ENCODE measurements at places on chromosomes 6 and 20. TPM values are rescaled to one million over a fixed set of nuclear protein-coding genes. Genes with fewer than 3 reads are reported as not detected.

DNA sequence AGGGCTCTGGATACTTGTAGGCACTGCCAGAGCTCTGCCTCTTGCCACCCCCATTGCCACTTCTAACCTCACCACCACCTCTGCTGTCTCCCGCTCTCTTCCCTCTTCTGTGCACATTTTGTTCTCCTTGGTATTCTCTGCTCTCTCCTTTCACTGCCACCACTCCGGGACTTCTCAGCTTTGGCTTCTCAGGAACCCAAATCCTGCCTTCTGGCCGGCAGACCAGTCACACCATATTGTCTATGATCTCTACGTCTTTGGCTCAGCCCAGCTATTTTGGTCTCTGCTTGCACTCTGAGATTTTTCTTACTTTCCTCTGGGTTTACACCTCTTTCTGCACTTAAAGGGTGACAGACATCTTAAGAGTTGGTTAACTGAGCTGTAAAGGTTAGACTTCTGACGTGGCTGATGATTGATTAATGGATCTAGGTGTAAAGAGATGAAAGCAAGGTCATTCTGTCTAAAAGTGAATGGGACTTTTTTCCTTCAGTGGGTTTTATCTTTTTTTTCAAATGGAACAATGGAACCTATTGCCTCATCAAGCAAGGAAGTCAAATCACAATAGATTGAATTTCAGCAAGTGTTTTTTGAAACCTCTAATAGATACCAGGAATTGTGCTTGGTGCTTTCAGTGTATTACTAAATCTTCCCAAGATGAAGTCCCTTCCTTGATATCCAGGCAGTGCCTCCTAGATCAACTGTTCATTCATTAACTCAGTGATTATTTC, 13.8 kb downstream of the MMP24 start:
- no peak for DNase-seq

DNA sequence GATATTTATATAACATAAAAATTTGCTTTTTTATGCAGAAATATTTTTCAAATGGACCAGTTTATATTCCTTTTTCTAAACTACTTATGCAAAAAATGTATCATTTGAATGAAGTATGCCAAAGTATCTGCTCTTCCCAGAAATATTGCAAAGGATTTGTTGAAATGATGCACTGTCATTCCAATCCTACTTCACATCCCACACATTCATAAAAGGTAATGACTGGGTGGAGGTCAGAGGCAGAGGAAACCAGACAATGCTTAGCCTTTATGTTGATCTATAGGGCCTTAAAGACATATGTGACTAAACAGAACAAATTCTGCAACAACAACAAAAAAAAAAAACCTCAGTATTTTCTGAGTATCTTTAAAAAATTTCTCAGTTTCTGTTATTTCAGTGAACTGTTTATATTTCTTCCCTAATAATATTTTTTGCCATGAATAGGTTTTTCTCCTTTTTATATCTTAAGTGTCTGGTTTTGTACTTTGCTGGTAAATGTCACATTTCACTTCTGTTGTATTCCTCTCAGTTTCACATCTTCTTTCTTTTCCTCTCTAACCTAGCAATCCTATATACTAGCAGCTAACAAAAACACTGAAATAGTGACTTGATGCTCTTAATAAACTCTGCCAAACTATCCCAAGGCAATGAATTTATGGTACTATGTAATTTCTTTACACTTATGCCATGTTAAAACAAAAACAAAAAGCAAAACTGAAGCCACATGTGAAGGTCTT, 374.1 kb downstream of the BCKDHB start:
- DNase-seq: no peak

GRCh38 chr20:21514553-21515251, 838 bp upstream of the NKX2-2 start:
- no peak for DNase-seq

- DNase-seq: no peak
Observed at GRCh38 chr6:11722805-11723631, 55.6 kb downstream of the ADTRP start.

DNA sequence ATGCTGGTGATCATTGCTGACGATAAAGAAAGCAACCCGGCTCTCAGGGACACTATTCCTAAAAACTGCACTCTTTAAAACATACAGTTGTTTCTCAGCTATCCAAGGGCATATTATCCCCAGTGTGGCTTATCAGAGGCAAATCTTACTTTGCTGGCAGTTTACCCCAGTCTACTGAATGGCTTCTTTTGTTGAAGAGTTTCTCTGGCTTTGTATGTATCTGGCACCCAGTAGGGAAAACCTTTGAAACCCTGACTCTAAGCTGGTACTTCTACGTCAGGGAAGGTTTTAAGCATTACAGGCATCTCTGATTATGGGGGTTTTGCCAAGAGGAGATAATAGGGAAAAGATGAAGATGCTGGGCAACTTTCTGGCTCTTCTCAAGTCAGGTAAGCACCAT, 637.6 kb upstream of the CHD6 start:
- DNase-seq: no peak

- DNase-seq: no peak
Observed at GRCh38 chr6:129032602-129033001, 149.7 kb downstream of the LAMA2 start.

DNA sequence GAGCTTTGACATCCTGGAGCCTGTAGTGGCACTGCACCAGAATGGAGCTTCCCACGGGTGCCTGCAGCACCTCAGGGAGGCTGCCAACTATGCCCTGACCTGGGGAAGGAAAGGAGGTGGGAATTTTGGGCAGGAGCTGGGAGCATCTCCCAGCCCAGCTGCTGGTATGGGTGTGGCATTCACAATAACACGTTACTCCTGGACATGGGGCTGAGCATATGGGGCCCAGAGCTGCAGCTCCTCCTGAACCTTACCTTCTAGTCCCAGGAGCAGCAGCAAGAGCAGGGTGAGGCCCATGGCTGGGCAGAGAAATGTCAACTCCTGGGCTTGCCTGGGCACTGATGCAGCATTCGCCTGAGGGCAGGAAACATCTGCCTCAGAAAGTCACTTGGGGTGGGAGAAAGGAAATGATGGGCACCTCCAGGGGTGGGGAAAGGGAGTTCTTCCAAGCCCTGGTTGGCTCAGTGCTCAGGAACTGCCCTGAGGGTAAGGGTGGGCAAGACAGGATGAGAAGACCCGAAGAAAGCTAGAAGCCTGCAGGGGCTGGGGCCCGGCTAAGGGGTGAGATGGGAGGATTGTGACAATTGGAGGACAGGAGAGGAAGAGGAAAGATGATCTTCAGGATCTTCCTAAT, at the start of gene TREML1:
Gene TREML1, minus strand, starts transcription at position 356 of the 634 bp plus-strand sequence. Its CDS starts 59 bp downstream, at position 297.
- DNase-seq: no peak

DNA sequence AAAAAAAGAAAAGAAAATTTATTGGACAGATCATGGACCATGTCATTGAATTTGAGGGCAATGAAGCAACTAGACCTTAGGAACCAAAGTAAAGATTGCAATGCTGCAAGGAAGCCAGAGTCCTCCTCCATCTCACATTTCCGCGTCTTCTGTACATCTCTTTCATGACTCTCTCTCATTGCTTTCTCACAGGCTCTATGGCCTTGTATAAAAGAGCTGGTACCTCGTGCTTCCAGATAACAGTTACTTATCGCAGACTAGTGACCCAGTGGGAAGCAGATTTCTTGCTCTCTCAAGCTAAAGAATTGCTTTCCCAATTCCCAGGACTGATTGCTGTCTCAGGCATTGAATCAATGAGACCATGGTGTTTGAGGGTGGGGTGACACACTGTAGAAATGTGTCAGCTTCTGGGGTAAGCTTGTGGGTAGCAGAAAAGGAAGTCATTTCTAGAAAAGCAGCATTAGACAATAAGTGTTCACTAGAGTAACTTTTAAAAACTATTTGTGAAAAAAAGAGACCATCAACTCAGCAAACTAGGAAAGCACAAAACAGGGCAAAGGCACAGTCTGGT, 635.3 kb downstream of the UTRN start:
- no peak for DNase-seq

DNA sequence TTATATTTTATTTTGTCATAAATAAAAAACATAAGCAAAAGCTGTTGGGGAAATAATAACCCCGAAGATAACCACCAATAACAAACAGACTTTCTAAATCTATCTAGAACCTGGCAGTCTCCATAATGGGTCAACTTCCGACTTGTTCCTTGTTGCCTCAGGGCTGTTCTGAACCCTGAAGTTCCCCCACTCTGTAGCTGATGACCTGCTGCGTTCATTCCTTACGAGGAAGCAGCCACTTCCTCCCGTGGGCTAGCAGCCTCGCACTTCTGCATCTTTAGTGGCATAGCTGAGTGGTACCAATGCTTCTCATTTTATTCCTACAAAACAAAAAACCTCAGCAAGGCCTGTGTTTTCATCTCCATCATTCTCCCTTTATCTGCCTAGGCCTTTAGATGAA, 103.0 kb downstream of the PLEKHG1 start:
- no peak for DNase-seq

- DNase-seq: no peak
Observed at GRCh38 chr6:56259234-56260077, 12.1 kb upstream of the COL21A1 start.

DNA sequence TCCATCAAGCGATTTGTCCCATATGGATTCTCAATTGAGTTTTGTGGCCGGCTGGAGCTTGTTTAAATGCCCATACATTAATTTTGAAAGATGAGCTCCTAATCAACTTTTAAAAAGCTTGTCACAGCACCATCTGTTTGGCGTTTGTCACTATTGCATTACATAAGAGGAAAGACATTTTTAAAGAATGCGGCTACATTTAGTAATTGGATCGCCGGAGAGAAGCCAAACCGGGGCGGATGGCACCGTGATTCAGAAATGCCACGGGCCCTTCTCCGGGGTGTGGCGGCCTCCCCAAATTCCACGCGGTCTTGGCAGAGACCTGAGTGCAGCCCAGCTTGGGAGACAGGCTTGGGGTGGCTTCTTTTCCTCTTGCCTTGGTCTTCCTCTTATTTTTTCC, 67.7 kb upstream of the ZNFX1 start:
- peak; percentile 90 for DNase-seq

- no peak for DNase-seq
Observed at GRCh38 chr6:54689620-54690019, 157.0 kb upstream of the FAM83B start.

DNA sequence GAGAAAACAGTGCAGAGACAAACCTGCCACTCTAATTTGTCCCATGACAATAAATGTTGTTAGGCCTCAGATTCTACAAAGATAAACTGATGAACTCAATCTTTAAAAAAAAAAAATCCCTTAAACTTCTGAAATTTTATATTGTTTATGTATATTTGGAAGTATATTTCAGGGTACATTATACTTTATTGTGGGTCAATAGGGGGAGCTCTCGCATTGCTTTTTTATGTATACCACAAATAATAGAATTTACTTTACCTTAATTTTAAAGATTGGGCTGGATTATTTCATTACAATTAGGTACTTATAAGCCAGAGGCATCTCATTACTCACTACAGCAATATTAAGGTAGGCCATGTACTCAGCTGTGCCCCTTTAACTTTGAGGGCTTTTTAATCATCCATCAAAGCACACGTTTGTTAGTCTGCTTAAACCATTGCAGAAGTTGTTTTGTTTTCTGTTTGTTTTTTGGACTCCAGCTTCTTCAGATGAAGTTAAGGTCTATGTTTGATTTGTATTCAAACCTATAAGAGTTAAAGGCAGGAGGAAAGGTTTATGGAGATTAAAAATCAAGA, 56.3 kb upstream of the EYA4 start:
- DNase-seq: no peak

GRCh38 chr20:15886250-15886649, 687.0 kb downstream of the KIF16B start:
- DNase-seq: no peak

DNA sequence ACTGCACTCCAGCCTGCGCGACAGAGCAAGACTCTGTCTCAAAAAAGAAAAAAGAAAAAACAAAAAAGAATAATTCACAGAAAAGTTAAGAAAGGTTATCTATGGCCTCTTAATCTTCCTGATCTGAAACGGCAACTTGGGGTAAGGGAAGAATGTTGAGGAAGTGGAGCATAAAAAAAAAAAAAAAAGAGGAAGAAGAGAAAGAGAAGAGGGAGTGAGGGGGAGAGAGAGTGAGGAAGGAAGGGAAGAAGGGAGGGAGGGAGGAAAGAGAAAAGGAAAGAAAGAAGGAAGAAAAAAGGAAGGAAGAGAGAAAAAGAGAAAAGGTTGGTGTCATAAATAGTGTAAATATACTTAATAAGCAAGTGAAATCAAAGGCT, 68.9 kb upstream of the NCOA3 start:
- DNase-seq: no peak

DNA sequence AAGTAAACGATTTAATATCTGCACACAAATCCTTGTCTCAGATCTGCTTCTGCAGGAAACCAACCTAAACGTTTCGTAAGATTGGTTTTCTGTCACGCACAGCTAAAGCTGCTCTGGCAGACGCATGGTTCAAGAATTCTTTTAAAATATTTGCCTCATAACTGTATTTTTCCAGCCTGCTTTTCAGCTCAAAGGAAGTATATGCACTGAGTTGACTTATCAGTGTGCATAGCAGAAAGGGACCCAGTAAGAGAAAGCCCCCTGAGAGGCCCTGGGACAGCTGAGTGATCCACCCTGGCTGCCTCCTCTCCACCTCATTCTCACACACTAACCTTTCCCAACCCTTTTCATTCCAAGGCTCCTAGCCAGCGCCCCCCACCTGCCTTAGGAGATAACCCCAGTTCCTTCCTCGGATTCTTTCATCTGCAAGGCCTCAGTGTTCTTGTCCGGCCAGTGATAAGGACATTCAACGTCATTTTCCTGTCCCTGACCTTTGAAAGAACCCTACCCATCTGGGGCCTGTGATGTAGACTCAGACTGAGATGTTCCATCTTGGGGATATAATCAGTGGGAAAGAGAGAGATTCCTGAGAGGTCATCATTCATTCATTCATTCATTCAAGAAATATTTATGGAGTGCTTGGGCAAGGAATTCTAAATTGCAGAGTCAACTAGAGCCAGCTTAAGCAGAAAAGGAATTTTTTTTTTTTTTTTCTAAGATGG, 22.4 kb upstream of the SLC9A8 start:
- peak; percentile 33 for DNase-seq

- no peak for DNase-seq
Observed at GRCh38 chr20:32595143-32595542, 10.0 kb upstream of the NOL4L start.

GRCh38 chr6:24537771-24538385, 43.1 kb downstream of the ALDH5A1 start:
- DNase-seq: peak; percentile 52

DNAH8 gene
- not detected for total RNA-seq

SYTL3 gene
- total RNA-seq: 8.3 TPM

DNAAF9 gene
- total RNA-seq: 2.6 TPM

DEFB124 gene
- total RNA-seq: not detected

ZSCAN23 gene
- total RNA-seq: 12.0 TPM

ECT2L gene
- total RNA-seq: not detected

CGA gene
- not detected for total RNA-seq

CPXM1 gene
- total RNA-seq: not detected

RAET1G gene
- not detected for total RNA-seq
